Stimulated activated CD4-positive, alpha-beta T cell treated with anti-CD3 and anti-CD28 coated beads, Interleukin-1b, Interleukin-23, amount 100 ng/mL, for 1 hour (primary cell): ENCODE measurements at places on chromosomes 7 and 10.

DNA sequence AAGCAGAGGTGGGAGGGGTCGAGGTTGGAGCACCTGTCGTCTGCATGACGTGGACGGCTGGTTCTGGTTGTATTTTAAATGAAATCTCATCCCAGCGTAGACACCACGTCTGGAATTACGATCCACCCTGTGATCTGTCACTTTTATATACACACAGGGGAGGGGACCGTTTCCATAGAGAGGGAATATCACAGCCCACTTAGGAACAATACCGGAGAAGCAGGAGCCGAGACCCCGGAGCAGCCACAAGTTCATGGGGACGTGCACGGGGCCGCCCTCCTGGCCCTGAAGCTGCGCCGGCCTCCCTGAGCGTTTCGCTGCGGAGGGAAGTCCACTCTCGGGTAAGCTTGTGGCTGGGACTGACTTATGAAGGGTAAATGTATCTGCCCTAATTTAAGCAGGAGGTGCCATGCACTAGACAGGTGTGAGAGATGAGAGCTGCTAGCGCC, at the start of gene UCN3:
Gene UCN3 (plus strand): TSS at position 77 of the 449 bp plus-strand sequence. CDS start 8,755 bp downstream, outside the sequence.
- no peak for DNase-seq

- DNase-seq: no peak
Measured at GRCh38 chr10:63583909-63584724, 62.9 kb downstream of the REEP3 start.

DNA sequence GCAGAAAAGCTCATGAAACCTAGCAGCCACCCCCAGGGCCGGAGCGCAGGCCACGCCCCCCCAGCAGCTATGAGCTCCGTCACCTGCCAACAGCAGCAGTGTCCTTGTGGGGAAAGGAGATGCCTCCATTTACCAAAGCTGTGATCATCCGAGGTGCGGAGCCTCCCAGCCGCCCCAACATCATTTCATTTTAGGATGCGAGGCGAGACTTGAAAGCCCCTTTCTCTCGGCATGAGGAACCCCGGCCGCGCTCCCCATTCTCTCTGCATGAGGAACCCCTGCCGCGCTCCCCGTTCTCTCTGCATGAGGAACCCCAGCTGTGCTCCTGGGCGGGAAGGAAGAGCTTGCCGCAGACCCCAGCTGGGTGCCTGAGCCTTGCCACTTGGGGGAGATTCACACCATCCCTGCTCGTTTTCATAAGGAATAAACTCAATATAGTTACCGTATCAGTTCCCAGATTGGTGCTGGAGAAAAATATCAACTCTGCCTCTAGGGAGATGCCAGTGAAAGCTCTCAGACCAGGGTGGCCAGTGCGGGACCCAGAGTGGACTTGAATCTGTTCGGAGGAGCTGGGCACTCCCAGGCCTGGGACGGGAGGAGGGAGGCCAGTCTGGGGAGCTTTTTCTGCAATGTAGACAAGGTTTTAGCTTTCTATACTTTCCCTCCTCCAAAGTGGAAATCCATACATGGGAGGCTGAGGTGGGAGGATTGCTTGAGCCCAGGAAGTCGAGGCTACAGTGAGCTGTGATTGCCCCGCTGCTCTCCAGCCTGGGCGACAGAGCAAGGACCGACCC, 35.0 kb downstream of the JAKMIP3 start:
- no peak for DNase-seq

DNA sequence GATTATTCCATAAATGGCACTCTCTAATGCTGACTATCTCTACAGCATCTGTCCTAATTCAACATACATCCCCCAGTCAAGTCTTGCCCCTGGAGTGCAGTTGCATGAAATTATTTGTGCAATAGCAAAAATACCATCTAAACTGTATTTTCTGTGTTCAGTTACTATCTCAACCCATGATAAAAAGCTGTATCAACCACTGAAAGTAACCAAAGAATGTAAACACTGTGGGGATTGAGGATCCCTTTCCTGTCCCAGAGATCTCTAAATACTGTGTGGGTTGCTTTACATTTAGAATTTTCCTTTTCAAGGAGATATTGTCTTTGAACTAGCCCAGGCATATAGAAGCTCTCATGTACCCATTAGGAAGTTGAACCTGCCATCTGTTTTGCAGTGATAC, 23.9 kb upstream of the DGKI start:
- DNase-seq: no peak

DNA sequence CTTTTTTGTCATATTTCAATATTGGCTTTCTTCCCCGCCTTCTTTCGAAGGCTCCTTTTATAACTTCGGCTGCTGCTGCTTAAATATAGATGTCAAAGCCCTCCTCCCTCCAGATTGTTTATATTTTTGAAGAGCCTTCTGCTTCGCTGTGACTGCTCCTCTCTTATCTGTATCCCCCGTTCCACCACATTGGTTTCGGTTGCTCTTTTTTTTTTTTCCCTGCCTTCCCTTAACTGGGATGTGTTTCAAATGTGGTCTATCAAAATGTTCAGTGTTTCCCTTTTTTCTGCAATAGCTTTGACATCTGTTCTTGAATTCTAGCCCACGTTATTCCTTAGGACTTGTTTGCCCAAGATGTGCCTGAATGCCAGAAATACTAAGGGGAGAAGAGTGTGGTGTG, 96.4 kb downstream of the CUX1 start:
- no peak for DNase-seq

- DNase-seq: no peak
Measured at GRCh38 chr10:24147321-24147720, 61.6 kb upstream of the KIAA1217 start.

GRCh38 chr10:94131885-94132284, 138.2 kb downstream of the PLCE1 start:
- no peak for DNase-seq

- DNase-seq: no peak
Measured at GRCh38 chr7:4124556-4125477, 557.3 kb upstream of the FOXK1 start.

DNA sequence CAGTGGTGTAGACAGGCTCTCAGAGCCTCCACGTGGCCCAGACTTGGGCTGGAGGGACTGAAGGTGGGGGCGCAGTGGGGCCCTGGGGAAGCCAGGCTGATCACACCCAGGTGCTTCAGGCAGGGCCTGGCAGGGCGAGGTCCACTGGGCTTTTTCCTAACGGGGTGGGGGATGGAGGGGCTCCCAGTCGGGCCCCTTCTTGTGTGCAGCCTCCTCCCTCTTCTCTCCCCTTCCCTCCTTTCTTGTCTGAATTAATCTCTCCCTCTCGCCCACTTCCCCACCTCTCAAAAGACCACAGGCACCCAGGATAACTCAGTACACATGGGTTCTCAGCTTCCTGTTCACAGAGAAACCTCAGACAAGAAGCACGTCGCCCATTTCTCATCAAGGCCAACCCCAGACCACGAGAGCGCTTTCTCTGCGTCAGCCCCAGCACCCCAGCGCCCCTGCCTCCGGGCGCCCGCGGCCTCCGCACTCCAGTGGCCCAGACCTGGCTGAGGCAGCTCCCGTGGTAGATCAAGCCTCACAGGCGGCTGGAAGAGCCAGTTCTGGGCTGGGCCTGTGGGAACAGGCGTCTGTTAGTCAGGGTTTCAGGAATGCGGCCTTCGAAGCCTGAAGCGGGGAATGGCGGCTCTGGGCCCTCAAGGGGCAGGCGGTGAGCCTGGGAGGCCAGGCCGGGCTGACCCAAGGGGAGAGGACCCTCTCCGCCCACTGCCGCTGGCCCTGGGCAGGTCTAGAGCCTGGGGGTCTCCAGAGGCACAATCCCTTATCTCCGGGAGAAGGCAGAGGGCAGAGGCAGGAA, 50.6 kb downstream of the PWWP2B start:
- peak; percentile 20 for DNase-seq

DNA sequence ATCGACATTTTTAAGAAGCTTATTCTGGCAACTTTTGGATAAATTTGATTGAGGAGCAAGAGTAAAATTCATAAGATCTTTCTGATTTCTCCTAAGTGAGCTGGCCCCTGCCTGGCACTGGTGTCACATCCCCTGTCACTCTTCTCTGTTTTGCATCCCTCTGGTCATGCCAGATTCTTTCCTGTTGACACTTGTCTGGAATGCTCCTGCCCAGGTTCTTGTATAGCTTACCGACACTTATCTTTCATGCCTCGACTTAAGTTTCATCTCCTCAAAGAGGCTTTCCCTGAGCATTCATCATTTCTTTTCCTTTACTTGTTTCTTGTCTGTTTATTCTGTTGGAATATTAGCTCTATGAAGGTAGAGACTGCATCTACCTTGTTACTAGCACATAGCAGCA, 22.2 kb upstream of the AASS start:
- DNase-seq: no peak

GRCh38 chr10:95650232-95650631, 6.3 kb downstream of the ALDH18A1 start:
- DNase-seq: no peak

- no peak for DNase-seq
Measured at GRCh38 chr10:3143366-3143765, 29.2 kb downstream of the PITRM1 start.

- peak; percentile 43 for DNase-seq
Measured at GRCh38 chr10:22611425-22612115, 102.8 kb downstream of the PIP4K2A start.

DNA sequence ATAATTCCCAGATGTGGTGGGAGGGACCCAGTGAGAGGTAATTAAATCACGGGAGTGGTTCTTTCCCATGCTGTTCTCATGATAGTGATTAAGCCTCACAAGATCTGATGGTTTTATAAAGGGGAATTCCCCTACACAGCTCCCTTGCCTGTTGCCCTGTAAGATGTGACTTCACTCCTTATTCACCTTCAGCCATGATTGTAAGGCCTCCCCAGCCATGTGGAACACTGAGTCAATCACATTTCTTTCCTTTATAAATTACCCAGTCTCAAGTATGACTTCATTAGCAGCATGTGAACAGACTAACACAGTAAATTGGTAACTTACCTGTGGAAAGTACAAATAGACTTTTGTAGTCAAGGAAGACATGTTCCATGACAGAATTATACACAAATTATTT, 55.2 kb downstream of the ZNF716 start:
- no peak for DNase-seq

GRCh38 chr7:101096331-101096956, 11.2 kb downstream of the TRIM56 start:
- DNase-seq: no peak

DNA sequence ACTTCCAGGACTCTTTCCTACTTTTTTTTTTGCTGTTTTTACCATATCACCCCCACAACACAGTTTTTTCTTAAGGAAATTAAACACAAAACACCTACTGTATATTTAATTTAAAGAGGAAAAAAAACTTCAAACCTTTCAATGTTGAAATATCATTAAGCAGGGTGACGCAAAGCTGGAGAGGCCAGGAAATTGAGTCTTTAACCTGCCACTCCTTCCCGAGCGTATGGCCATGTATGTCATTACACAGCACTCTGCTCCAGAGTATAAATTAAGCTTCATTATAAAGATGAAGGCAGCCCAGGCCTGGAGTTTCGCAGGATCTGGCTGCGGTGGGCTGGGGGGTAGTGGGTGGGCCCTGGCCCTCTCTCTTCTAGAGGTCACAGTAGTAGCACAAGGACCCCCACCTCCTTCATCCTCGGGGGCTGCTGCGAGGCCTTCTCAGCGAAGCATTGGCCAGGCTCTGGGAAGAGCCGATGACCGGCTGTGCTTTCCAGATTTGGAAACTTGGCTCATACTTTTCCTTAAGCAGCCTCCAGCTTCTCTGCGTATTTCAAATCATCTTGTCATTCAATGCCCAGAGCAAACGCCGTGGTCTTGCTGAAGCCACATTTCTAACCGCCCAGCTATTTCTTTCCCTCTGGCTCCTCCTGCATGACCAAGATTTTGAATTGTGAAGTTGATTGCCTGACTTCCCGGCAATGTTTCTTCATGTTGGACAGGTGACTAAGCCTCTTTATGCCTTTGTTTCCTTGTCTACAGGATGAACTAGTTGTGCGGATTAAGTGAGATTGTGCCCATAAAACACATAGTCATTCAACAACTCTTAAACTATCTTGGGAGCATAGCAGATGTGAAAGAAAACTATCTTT, 765.1 kb downstream of the SUGCT start:
- no peak for DNase-seq

DNA sequence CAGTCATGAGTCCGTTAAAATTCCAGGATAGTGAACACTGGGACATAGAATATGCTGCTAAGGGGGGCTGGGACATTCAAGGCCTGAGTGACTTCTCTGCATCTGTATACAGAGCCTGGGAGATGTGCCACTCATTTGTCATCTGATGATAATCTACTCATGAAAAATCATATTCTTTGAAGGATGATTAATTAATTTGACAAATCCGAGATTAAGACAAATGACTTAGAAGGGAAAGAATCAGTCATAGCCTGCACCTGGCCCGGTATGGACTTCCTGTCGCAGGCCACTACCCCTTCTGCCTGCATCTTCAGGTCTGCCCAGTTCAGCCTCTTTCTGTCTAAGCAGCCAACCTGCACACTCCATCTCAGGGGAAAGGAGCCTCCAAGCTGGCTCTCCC, 18.8 kb upstream of the FAM170B start:
- no peak for DNase-seq

DNA sequence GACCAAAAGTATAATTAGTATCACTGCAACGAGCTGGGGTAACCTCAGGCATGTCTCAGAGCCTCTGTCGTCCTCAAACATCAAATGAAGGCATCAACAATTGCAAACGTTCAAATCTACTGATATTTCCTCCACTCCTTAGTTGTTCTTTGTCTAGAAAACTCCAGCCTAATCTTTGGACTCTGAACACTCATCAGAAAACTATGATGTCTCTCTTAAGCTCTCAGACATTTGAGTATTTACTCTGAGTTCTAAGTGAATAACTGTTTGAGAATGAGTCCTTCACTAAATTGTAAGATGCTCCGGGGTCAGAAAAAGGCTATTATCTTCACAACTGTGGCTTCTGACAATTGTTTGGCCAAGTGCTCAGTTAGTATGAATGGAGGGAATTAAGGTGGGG, 536.4 kb downstream of the NRG3 start:
- no peak for DNase-seq

GRCh38 chr10:122639801-122640200, 59.8 kb downstream of the C10orf120 start:
- no peak for DNase-seq

DNA sequence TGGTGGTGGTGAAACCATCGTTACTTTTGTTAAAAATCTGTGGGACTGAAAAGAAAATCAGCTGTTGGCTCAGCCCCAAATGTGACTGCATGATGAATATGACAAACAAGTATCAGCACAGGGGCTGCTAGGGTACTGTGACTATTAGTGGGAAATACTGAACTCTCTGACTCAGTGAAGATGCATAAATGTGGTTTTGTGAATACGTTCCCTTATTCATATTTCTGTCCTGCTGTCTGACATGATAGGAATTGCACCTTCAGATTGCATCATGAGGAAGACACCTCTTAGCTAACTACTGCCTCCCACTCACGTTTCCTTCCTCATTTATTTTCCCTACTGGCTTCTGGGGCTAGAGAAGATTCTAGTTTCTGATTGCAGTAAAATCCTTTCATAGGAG, 1.4 kb downstream of the CLEC5A start:
- DNase-seq: no peak

DNA sequence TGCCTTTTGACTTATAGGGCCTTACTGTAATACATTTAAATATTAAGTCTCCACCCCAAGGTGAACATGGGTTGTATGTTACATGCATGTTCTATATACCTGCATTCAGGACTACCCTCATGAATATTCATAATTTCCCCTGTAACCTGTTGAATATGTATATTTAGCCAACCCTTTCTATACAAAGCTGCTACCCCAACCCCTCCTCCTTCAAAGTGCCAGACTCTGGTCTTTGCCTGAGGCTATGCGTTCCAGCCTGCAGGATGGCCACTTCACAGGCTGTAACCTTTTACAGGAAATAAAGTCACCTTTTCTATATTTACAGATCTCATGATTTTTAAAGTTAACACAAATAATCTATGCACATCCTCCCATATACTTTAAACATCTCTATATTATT, 10.1 kb upstream of the UNC5B start:
- DNase-seq: no peak

GRCh38 chr7:85595750-85596178, 408.9 kb upstream of the SEMA3D start:
- no peak for DNase-seq
